ENCODE measurements at places on chromosomes 1 and 21.

GRCh38 chr1:32881871-32882850, 4.1 kb upstream of the HPCA start:
- DNase-seq = no peak

DNA sequence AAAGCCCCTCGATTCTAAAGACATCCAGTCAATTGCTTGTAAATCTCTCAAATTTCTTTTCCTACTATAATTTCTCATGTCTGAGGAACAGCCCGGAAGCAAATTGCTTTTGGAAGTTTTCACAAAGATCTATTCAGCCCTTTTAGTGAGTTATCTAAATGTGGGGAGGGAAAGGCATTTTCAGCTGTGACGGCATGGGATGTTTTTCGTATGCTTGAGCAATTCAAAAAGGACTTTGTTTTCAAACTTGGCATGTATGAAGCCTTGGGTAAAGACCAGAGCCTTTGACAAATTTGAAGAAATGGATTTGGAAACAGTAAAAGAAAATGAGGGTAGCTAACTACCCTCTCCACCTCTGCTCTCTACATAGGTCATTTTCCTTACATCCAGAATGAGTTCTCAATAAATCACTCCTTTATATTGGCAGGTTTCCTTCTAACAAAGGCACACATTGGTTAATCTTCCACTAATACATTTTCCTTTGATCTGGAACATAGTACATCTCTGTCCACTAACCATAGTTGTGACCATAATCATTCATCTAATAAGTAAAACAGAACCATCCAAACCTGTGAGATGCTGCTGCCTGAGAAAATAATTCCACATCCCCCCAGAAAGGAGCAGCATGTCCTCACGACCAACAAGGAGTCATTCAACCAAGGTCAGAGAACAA, 66.1 kb upstream of the ADAM30 start:
- no peak for DNase-seq

- peak; percentile 42 for DNase-seq
Measured at GRCh38 chr1:225533238-225533637, 105.4 kb upstream of the LBR start.

- DNase-seq = peak; percentile 21
Measured at GRCh38 chr21:36584980-36585940, 105.3 kb upstream of the CLDN14 start.

DNA sequence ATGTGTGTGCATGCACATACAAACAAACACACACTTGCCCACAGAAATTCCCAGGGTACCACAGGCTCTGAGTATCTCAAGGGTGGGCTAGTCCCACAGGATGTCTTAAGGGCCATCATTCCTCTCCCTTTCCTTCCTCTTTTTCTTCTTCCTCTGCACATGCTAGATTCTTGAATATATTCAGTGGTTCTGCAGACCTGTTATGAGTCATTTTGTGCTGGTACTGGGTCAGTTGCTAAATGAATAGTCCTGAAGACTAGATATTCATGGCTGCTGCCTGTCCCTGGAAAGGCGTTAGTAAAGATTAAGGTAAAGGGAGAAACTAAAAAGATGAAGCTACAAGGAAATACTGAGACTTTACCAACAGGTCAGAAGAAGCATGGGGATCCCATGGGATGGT, 256.7 kb upstream of the KIAA0040 start:
- DNase-seq = no peak

DNA sequence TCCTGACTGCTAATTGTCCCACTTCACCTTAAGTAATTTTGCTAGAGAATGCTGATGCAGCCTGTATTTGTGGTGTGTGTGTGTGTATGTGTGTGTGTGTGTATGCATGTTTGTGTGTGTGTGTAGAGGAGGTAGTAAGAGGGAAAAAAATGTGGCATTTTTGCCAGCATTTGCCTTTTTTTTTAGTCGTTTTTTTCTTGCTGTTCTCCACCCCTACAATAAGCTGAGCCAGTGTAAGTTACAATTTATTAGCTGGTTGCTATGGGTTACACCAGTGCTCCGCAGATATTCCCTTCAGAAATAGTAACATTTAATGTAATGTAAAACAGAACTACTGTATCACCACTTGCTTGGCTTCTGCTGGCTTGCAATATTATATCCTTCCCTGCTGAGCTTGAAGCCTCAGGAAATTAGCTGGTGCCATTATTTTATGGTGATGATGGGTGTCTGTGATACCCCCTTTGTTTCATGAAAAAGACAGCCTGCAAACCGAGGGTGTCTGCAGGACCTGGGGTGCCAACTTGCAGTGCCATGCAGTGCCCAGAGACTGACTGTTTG, 23.4 kb upstream of the IGSF3 start:
- DNase-seq = peak; percentile 34
